Cortex of kidney (tissue), 1 donor: ENCODE measurements at places on chromosomes 13 and 19.

GRCh38 chr19:48795685-48796070 is 15.2 kb downstream of the BCAT2 start:
- no peak for DNase-seq

GRCh38 chr13:98371516-98372023 is 194.5 kb upstream of the RNF113B start:
- DNase-seq = no peak

GRCh38 chr13:33125821-33126570 is 109.8 kb downstream of the KL start:
- DNase-seq = no peak

DNA sequence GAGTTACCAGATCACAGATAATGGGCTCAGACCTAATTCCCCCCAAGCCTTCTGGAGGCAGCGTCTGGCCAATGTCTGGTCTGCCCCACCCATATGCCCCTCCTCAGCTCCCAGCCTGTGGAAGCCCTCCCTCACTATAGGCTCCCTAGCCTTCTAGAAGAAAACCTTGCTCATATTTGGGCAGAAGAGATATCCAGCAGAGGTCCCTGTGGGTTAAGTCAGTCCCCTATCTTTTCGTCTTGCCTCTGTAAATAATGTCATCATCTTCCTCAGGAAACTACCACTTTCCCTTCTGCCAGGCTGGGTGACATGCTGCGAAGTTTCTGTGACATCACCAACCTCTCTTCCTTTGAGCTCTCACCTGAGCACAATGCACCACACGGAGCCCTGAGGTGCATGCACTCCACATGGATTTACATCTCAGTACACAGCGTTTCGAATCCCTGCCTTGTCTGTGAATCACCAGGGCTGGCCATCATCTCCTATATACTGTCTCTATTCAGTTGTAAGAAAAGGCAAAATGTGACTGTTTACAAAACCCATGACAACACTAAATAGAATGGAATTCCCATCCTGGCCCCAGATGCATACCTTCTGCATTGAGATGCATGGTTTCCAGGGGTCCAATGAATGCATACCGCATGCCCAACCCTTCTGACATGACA is 112.8 kb downstream of the CRYL1 start:
- DNase-seq = no peak

DNA sequence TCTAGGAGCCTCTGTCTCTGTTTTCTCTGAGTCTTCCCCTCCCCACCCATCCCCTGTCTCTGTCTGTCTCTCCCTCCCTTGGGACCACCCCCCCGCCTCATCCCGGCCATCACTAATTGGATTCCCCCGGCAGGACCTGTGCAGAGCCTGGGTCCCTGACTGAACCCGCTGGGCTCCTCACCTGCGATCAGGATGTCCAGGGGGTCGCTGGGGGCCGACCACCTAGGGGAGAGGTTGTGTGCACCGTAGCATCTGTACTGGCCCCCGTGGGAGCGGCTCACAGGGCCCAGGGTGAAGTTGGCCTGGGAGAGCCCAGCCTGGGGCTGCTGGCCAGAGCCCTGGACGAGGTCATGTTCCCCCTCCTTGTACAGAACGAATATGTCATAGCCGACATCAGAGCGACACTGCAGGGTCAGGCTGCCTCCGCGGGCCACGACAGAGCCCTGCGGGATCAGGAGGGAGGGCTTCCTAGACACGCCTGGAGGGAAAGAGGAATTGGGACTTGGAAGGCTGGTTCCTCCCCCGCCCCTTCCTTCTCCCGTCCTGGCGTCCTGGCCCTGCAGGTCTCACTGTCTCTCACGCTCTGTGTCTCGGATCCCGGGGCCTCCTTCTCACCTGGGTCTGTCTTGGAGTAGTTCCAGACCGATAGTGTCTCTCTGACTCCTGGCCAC is 1.8 kb downstream of the LILRB5 start:
- no peak for DNase-seq

DNA sequence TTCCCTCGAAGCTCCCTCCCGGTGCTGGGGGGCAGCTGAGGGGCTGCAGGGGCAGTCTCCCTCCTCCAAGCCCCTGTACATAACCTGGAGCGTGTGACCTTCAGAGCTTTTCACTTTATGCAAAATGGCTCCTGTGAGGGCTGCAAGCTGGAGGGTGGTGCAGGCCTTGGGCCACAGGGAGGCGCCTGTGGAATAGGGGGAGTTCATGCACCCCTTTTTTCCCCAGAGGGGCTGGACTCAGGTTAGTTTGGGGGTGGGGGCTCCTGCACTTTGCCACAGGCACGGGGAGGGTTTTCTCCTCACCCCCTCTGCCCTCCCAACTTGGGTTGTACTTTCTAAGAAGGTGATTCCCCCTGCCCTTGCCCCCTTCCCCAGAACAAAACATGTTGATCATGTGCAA is 6.6 kb upstream of the PRR19 start:
- DNase-seq = no peak

- no peak for DNase-seq
Measured at GRCh38 chr13:23679220-23679619, 109.0 kb downstream of the TNFRSF19 start.

DNA sequence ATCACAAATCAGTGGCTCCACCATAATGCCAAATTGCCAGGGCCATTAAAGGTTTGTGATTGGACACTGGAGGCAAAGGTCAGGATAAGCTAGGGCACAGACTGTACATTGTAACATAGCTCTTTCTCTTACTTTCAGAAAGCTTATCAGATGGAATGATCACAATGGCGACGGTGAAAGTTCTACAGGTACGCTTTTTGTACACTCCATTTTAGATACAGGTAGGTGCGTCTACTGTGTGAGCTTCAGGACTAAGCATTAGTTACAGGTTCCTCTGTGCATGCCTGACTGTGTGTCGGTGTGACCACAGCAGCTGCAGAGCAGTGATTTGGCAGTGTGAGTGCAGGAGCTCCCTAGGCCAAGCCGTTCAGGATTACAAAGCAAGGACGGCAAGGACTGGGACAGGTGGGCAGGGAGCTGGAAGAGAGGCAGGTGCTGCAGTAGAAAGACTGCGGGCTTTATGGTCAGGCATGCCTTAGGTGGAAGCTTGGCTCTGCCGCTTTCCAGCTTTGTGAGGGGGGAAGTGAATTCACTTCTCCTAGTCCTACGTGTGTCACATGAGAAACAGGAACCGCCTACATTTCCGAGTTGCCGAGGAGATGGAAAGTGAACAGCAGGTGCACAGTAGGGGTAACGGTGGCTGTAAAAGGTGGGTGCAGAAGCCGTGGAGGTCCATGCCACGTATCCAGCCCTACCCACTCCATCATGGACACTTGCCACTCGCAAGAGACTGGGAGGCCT is 49.6 kb downstream of the MRPL57 start:
- no peak for DNase-seq

DNA sequence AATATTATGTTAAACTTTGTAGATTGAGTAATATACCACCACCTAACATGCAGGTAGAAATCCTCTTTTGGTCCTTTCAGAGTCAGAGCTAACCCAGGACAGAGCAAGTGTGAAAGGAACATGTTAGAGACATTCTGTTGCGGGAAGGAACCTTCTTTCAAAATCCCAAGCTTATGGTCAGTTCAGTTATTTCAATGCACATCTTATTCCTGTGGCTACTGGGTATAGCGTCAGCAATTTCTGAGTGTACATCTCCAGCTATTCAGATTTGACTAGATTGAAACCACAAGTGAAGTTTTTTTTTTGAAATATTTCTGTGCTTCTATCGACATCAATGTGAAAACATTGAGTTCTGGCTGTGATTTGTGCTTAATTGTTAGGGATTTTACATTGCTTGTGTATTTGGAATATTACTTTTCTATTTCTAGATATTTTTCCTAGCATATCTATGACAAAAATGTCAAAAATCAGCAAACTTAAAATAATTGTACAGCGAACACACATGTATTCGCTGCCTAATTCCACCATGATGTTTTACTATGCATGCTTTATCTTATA is 165.3 kb downstream of the LMO7 start:
- DNase-seq = no peak

DNA sequence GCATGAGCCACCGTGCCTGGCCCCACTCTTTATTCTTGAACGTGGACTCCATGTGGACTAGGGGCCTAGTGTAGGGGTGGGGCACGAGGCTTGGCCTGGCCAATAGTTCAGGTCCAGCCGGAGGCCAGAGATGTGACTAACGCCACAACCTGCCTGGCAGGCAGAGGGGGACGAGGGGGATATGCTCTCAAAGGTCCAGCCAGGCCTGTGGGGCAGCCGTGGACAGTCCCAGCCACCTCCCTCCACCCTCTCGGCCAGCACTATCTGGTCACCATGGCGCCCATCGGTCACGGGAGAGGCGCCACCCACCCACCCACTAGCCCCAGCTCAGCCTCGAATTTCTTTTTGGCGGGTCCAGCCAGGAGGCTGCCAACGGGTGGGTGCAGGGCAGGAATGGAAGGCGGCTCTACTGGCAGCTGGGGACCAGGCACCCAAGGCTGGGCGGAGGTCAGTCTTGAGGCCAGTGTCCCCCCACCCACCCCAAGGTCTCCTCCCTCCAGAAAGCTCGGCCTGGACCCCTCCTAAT is 2.2 kb upstream of the CERS1 start:
- no peak for DNase-seq

DNA sequence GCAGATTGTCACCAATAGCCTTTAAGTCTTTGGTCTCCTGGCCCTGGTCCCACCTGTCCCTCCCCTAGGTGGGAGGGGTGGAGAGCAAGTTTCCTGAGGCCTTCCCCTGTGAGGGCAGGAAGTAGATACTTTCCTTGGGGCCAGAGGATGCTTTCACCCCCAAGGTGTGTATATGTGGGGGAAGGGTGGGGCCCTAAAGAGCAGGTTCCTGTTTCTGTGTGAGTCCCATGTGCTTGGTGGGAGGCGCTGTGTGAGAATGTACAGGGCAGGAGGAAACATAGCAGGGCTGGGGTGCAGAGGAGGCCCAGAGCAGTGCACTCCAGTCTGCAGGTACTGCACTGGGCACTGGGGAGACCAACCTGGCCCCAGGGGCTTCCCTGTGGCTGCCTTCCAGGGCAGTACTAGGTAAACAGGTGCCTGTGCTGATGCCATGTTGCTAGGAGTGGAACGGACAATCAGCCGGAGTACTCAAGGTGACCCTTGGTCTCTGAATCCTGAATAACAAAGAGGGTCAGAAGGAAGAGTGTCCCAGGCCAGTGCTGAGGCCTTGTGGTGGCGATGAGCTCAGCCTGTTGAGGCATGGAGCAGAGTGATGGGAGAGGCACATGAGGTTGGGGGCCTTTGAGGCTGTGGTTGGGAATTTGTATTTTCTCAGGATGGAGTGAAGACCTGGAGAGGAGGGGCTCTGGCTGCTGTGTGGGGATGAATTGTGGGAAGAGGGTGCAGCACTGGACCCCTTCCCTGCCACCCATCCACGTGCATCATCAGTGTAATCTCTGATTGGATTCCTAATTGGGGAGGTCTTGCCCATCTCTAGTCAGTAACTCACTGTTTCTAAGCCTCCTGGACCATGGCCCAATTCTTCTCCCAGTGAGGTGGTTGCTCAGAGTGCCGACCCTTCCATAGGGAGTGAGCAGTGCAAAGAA is 5.1 kb downstream of the EGLN2 start:
- no peak for DNase-seq

DNA sequence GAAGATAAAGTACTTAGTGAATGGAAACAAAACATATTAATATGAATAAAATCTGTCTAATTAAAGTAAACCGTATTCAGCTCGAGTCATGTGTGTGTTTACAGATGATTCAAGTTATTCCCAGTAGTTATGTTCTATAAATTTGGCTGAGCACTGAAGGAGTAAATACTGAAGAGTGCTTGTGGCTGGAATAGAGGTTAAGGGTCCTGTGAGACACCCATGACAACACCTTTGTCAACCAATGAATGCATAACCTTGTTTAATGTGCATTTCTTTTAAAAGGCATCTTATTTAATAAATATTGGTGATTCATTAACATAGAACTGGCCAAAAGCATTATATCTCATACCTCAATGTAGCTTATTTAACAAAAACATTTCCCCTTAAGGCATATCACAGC is 577.8 kb upstream of the SLITRK5 start:
- no peak for DNase-seq

- no peak for DNase-seq
Measured at GRCh38 chr13:26513931-26514330, 43.6 kb upstream of the WASF3 start.

DNA sequence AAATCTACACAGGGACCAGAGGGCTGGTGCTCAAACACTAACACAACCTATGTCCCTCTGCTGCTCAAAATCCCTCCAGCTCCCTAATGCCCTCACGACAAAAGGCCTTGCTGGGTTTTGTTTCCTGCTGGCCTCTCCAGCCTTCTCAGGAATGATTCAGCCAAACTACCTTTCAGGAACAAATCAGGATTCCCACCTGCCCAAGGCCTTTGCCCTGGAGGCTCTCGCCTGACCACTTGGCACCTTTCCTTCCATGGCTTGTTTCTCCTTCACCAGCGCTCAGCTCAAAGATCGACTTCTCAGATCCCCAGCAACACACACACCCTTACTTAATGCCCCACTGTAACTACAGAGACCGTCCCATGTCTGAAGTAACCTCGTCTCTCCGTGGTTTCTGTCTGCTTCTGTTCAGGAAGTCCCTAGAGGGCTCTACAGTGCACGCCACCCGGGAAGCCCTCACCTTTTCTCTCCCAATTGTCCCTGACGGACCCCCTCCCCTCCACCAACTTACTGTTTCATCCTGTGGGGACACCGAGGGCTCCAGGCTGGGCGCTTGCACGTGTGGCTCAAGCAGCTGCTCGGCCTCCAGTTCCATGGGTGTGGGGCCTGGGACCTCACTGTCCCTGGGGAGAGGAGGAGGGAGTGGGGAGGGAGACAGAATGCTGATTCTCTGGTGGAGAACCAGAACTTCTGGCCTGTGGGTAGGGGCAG is 3.2 kb upstream of the SIX5 start:
- no peak for DNase-seq

DNA sequence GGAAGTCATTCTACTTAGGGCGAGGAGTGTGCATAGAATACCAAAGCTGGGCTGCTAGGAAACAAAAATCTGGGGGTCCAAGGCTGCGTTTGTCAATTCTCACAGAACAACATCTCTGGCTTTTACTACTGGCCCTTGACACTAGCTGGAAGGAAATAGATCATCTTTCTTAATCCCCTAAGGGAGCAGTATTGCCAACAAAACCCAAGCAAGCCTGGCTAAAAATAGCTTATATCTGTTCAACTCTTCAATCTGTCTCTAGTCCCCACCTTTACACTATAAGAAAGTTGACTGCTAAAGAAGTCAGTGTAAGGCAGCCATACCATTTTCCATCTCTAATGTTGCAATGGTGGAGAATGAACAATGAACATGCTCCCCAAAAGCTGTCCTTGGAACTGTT is 107.8 kb upstream of the SPRY2 start:
- no peak for DNase-seq
